ENCODE measurements at places on chromosomes 6 and 20.
A peak's percentile ranks its signal among the peaks of the same experiment; 100 is the strongest.

DNA sequence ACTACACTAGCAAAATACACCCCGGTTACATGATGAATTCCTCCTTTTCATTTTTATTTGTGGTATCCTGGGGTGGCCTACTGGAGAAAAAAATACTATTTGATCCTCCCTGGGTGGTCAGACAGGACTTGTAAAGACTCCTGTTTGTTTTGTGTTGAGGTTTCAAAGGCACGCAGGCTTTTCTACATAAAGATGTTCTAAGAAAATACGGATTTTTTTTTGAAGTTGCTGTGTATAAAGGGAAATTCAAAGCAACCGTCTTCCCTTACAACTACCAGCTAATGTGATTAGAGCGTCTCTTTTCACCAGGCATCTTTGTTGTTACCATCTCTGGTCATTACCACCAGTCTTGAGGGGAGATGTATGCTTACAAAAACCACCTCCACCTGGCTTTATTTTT, 187.1 kb downstream of the SOX4 start:
- DNase-seq = no peak

GRCh38 chr6:51513891-51514747, 573.3 kb downstream of the PKHD1 start:
- no peak for DNase-seq

GRCh38 chr6:45923831-45924391, 91.7 kb downstream of the CLIC5 start:
- DNase-seq = no peak

- DNase-seq = no peak
Measured at GRCh38 chr6:88611721-88612120, 351.7 kb downstream of the RNGTT start.

- no peak for DNase-seq
Measured at GRCh38 chr20:53524589-53525312, 68.9 kb downstream of the ZNF217 start.

- DNase-seq = no peak
Measured at GRCh38 chr6:166595949-166596348, 9.5 kb upstream of the RAMACL start.

GRCh38 chr20:51562332-51563173, 20.0 kb upstream of the NFATC2 start:
- no peak for DNase-seq

DNA sequence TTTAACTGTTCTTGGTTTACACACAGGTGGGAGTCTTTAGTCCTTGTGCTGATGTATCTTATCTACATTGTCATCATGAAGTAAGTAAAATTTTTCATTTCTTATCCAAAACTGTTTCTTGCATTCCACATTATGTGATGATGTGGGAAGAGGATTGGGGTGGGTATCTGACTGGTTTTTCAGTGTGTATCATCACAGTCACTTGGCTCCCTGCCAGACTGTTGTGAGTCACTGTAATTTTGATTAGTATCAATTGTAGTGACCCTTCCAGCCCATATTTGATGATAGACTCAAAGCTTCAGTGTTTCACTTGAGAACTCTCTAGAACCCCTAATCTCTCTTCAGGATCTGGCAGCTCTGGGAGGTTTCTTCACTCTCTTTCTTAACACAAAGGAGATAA, 84.5 kb upstream of the RIN2 start:
- no peak for DNase-seq

DNA sequence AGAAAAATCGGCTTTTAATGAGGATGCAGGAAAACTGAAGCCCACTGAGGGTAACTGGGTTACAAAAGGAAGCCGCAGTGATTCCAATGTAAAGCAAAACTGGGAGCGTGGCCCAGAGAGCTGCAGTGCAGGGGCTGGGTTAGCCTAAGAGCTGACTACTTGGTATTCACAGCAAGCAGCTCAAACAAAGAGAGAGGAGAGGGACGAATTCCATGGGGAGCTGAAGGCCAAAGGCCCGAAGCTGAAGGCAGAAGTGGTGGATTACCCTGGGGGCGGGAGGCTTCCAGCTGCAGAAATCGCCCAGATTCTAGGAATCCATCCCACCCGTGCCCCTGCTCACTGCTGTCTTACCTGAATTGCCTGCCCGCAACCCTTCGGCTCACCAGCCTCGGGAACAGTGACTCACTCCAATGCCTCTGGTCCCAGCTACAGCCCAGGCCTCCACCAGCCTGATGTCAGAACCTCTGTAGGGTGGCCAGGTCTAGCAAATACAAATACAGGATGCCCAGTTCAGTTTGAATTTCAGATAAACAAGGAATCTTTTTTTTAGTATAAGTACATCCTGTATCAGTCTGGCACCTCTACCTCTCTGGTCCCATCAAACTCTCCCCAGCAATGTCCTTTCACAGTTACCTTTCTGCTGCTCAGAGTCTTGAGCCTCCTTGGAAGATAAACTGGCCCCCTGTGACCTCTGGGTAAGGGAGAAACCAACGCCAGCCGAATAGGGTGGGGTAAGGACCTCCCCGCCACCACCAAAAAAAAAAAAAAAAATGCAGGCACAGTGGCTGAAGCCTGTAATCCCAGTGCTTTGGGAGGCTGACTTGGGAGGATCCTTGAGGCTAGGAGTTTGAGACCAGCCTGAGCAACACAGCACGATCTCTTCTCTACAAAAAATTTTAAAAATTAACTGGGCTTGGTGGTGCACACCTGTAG, 14.6 kb upstream of the ZMYND8 start:
- no peak for DNase-seq

DNA sequence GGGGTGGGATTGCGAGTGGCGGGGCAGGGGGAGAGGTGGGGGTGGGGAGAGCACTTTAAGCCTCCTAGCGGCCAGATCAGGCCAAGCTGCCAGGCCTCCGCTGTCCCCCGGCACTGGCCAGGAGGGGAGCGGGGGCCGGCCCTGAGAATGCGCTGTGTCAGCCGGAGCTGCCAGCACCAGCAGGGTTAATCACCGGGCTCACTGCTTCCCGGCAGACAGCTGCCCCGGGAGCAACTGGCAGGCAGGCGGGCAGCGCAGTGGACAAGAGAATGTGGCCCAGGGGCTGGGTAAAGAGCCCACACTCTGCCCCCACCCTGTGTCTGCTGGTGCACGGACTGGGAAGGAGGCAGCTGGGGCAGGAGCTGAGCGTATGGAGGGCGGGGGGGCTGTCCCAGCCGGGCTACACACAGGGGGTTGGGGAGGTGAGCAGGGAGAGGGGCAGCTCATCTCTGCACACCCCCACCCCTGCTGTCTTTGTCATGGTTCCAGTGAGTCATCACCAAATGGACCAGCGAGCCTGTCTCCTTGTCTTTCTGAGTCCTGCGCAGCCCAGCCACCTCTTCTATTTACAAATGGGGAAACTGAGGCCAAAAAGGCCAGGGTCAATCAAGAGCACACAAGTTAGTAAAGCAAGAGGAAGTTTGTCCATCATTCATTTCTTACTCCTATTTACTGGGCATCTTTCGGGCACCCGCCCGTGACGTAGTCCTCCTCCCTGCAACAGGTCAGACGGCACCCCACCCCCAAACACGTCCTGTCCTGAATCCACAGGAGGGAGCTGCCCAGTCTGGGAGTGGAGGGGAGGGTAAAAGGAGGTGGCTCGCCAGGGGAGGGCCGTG, 2.1 kb upstream of the LAMA5 start:
- DNase-seq = no peak

- no peak for DNase-seq
Measured at GRCh38 chr6:25418454-25419052, 139.4 kb downstream of the CARMIL1 start.

GRCh38 chr6:32936239-32937152, 4.3 kb downstream of the HLA-DMB start:
- DNase-seq = no peak

DNA sequence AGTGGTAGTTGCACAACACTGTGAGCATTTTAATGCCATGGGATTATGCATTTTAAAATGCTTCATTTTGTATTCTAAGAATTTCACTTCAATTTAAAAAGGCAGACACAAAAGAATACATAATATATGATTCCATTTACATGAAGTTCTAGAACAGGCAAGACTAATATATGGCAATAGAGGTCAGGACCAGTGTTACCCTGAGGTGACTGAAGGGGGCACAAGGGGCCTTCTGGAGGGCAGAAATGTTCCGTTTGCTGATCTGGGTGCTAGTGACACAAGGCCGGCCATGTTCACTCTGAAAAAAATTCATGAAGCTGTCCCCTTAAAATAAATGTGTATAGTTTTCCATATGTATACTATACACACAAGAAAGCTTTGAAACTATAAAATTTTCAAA, 28.5 kb downstream of the TASP1 start:
- no peak for DNase-seq

DNA sequence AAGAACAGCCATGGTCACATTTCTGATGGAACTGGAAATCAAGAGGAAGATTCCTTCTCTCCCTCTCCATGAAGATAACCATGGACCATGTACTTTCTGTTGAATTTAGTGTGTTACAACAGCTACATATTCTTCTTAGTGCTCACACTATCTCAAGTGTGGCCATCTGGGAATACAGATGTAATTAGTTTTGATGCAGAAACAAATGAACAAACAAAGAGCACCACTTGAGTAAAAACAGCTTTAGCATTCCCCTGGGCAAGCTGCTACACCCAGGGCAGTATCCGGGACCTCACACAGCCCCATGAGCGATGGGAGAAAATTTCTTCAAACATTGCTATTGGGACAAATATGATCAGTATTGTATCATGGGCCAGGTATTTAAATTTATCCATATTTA, 75.2 kb downstream of the RAMACL start:
- no peak for DNase-seq

DNA sequence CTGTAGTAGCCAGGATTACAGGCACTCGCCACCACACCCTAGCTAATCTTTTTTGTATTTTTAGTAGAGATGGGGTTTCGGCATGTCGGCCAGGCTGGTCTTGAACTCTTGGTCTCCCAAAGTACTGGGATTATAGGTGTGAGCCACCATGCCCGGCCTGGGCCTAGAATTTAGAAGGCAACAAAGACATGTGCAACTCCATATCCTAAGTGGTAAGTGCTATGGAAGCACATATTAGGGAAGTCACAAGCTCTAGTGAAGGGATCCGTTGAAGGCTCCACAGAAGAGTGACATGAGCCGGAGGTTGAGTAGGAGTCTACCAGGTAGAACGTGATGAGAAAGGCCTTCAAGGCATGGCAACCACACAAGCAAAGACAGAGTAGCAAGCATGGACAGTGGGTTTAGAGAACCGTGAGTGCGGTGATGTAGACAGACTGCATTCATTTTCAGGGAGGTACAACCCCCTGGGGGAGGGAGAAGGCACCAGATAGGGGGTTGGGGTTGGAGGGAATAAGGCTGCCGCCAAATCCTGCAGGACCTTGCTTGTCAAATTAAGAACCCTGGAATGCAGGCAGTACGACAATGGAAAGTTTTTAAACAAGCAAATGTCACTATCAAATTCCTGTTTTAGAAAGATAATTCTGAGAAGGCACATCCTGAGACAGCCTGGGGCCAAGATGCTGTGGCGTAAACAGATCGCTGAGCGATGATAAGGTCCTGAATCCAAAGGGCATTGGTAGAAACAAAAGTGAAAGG, 50.2 kb downstream of the ARHGAP18 start:
- DNase-seq = no peak

DNA sequence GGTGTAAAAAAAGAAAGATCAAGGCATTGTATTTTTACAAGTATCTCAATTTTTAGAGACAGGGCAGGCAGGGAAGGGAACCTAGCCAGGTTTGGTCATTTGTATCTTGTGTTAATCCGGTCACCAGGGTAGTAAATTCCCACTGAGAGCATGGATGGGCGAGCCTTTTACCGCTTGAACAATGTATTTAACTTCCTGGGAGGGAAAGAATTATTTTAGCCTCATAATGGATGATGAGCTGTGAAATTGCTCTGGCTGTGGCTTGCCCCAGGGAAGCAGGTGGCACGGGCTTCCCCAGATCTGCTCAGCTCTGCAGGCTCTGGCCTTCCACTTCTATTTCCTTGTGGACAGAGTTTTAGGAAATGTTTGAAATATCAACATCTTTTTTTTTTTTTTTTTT, 72.9 kb downstream of the TOX2 start:
- DNase-seq = peak; percentile 80
